ENCODE measurements at places on chromosomes 2 and 18.

GRCh38 chr2:105782123-105782522 is 37.4 kb downstream of the NCK2 start:
- no peak for DNase-seq

DNA sequence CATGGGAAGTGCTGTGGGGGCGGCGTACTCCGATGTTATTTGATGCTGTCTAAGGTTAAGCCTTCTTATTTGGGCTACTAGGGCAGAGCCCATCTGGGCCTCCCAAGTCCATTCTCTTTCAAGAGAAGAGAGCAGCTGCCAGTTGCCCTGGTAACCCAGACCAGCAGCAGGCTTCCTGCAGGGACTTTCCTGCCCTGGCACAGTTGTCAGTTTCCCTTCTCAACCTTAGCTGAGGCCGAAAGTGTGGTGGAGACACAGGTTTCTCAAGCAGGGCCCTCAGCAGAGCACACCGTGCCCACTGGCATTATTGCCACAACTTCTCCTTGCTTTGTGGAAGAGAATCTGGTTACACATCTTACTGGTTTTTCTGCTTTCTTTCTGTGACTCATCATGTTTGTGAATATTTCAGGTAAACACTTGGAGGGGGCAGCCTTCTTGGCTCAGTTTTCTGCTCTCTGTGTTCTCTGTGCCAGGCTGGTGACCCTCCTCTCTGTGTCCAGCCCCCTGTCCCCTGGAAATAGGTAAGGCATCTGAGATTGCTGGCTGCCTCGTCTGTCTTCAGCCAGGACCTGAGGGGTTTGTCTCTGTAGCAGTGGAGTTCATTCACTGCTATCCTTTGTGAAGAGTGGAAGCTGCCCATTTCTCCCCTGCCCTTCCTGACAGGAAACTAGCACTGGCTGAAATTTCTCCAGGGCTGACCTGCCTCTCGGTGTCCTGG is 111.0 kb downstream of the B3GNT2 start:
- no peak for DNase-seq

DNA sequence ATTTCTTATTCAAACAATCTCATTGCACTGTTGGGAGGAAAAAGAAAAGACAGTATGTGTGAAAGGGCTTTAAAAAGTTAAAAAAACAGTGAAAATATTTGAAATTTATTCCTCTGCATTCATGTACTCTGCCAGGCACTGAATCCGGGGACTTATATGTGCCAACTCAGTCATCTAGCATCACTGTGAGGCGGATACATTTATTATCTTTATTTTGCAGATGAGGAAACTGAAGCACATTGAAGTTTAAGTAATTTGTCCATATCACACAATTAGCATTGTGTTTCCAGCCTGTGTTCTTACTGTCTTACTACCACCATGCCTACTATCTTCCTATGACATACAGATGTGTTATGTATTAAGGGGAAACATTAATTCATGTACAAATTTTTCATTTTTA is 1.8 kb downstream of the LCLAT1 start:
- DNase-seq: no peak

GRCh38 chr2:149595056-149595963 is 7.7 kb upstream of the MMADHC start:
- DNase-seq: no peak

- DNase-seq: no peak
Observed at GRCh38 chr18:31380912-31381311, 4.3 kb downstream of the DSG4 start.

DNA sequence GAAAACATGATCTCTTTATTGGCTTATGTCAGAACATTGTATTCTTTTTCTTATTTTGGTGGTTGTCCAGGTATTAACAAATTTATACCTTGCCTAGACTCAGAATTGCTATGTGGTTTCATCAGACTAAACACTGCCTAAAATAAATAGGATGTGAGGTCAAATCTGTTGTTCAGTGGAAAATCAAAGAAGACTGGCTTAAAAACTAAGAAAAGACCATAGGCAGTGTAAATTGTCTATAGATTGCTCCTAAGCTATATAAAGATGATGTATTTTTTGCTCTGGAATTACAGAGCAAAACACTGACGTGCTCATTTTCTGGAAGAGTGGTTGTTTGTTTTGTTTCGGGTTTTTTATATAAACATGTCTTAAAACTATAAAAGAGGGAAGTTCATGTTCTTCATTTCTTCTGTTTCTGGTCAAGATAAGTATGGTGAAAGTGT is 266.0 kb downstream of the ALPK2 start:
- no peak for DNase-seq

- DNase-seq: no peak
Observed at GRCh38 chr2:50694798-50695197, 337.1 kb downstream of the NRXN1 start.

Measured in stimulated activated CD8-positive, alpha-beta memory T cell treated with anti-CD3 and anti-CD28 coated beads, Interleukin-4, amount 100 ng/mL, for 1 hour (primary cell).